ENCODE measurements at places on chromosomes 2 and 18.
A peak's percentile ranks its signal among the peaks of the same experiment; 100 is the strongest.

DNA sequence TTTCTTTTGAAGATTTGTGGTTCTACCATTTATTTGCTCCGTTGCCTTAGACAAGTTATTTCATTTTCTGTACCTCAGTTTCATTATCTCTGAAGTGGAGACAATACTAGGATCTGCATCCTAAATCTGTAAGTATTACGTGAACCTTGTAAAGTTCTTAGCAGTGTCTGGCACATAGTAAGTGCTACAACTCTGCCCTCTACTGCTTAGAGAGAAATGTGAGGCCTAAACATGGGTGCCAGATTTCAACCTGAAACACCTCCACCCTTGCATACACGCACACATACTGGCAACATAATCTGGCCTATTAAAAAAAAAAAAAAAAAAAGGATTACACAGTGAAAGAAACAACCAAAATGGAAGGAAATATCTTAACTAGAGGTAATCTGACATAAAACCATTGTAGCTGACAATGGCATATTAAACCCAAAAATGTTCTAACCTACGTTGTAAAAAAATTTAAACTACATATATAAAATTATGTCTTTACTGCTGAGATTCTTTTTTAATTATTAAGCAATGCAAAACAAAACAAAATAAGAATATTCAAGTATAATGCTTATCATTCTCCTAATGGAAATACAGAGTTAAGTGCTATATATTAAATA, 132.6 kb downstream of the MAP2 start:
- peak; percentile 65 for DNase-seq

DNA sequence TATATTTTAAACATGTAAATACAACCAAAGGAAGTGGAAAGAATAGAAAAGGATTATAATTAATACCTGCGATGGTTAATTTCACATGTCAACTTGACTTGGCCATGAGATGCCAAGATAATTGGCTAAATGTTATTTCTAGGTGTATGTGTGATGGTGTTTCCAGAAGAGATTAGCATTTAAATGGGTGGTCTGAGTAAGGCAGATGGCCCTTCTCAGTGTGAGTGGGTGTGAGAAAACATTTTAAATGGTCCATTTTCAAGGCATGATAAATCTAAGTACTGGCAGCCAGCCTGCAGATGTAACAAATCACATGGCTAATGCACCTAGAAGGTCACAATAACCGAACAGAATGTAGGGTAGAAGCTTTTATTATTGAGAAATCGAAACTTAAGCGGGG, 99.6 kb upstream of the CDH7 start:
- no peak for DNase-seq

GRCh38 chr2:1053786-1054185, 103.1 kb downstream of the SNTG2 start:
- no peak for DNase-seq

DNA sequence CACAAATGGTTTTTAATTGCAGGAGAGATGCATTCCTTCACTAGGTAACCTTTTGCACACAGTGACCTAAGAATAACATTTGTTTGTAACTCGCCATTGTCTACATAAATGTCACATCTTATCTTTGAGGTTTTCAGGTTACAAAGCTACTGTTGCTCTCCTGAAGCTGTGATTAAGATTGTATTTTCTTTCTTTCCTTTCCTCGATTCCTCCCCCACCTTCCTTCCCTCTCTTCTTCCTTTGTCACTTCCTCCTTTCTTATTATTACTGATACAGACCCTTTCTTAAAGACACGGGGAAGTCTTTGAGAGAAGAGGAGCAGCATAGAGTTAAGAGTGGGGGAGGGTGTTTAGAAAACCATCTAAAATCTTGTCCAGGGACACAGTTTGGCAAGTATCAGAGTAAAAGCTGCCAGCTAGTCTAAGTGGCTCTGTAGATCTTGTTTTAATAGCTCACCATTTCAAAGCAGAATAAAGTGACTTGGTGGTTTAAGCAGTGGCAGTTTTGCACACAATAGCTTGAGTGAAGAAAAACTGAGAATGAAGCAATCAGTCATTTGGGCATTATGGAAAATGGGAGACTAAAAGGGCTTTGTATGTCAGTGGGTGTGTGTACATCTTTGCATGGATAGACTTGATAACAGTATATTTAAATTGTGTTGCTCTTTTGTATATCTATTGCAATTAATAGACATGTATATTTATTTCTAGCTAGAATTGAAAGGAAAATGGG, 10.9 kb downstream of the CERS6 start:
- no peak for DNase-seq

- no peak for DNase-seq
Observed at GRCh38 chr18:12406371-12407111, 1.2 kb upstream of the PRELID3A start.

DNA sequence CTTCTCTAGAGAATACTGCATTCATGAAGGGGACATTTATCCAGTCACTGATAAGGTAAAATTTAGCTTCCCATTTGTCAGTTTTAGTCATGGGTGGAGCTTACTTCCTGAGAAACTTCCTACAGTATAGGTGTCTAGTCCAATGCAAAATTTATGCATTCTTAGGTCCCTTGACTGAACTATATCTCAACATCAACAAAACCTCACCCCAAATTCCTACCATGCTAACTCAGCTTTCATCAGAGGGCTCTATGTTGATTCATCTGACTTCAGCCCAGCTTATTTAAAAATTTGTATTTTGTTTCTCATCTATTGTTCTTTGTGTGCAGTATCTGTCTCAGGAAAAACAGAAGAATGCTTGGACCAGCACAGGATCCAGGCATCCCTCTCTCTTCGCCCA, 296.4 kb upstream of the ACVR2A start:
- no peak for DNase-seq

DNA sequence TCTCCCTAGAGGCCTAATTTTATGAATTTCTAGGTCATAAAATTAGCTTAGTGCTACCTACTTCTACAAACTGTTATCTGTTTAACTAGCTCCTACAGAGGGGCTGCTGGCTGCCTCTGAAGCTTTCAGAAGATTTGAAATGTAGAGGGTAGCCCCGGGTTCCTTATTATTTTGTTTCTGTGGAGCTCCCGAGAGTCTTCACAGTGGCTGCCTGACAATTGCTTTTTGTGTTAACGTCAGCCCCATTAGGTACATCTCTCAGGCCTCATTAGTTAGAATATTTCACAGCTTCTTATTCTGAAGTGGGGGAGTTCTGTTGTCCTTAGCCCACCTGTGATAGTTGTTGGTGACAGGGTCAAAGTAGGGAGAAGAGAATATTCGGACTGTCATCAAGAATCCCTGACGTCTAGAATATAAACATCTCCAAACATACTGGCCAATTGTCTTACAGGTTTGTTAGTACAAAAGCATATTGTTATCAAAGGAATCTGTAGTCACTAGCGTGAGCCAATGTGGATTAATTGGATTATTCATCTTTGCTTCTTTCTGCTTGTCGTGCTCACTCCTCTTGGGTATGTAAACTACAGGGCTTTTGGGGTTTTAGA, 77.5 kb downstream of the DIS3L2 start:
- DNase-seq = no peak

- no peak for DNase-seq
Observed at GRCh38 chr2:161150704-161151103, 9.5 kb upstream of the TANK start.

DNA sequence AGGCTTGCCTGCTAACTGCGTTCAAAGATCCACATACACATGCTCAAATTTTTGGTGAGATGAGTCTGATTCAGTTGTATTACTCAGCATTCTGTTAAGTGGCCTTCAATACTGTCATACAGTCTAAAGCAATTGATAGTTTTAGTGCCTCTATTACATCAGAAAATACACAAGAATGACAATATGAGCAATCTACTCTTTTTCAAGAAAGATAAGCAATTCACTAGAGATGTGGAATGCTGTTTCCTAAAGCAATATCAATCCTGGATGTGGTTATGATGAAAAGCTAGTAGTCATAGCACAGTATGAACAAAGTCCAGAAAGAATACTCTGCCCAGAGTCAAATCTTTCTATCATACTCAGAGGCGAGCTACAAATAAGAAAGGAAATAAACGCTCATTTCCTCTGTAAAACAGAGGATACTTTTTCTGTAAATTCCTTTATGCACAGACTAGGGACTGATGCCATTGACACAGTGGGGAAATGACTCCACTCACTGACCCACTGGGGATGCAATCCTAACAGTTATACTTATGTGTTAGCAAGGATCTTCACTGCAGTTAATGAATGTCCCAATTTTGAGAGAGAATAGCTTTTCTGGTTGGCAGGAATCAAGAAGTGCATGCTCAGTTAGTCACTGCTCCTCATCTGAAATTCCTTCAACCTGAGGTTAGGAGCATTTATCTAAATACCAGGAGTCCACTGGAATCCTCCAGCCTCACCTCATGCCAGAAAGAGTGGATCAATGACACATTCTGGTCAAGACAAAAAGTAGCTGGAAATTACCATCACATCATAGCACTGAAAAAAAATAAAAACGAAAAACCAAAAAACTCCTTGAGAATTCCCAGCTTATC, 83.3 kb downstream of the PDE11A start:
- DNase-seq = peak; percentile 68

DNA sequence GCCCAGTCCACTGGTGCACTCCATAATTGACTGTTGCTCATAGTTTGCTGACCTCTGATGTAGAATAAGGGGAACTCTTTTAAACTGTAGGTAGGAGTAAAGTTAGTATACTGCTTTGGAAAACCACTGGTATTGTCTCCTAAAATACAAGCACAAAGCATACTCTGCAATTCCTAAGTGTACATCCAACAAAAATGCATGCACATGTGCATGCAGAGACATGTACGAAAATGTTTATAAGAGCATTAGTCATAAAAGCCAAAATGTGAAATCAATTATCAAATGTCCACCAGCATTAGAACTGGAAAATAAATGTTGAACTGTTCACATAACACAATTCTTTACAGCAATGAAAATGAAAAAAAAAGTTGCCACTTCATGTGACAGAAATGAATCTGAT, 39.8 kb upstream of the DDX18 start:
- peak; percentile 1 for DNase-seq

DNA sequence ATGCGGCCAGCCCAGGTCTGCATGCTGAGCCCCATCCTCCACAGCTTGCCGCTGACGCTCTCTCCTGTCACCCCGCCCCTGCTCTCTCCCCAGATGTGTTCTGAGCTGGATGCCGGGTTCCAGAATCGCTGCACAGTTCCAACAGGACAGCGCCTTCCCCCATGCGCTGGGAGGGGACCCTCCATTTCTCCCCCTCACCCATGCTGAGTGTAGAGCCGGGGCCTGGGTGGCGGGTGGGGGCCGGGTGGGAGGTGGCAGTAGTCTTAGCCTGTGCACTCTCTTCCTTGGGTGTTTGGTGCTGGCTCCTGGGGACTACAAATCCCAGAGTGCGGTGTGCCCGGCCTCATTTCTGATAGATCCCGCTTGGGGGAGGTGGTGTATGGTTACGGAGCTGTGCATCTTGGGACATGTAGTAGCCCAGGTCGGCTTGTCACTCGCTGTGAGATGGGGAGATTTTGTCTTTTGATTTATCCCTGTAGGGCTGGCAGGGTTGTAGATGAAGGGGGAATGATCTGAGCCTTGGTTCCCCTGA, 6.8 kb downstream of the DNAJB2 start:
- peak; percentile 58 for DNase-seq

DNA sequence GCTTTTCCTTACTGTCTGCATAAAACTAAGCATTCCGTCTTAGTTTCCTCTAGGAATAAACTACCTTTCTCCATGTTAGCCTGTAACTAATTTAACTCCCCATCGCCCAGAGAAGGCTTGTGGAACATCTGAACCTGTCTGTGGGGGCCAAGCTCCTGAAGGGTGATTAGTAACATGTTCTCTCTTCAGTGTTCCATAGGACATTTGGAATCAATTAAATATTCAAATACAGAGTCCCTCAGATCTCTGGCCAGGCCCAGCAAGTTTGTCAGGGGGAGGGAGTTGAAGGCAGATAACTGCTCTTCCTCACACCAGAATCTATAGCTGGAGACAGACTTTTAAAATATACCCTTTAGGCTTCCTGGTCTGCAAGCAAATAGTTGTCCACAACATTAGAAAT, 8.8 kb downstream of the RDH14 start:
- no peak for DNase-seq

DNA sequence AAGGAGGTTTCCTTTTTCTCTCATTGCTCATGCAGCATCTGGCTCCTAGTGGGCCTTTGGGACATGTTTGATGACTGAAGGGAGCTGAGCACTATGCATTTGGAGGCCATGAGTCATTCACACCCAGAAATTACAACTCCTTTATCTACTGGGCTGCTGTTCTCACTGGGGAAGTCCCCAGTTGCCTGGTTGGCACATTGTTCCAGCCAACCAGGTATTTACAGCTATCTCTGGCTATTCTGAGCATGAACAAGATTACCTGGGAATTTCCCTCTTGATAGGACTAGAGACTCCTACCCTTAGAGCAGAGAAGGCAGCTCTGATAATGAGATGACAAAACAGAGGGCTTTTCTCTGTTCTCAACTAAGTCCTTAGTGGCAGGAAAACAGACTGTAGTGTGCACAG, 206.5 kb downstream of the SETBP1 start:
- DNase-seq = peak; percentile 61

GRCh38 chr2:31107591-31108300, 30.5 kb downstream of the GALNT14 start:
- peak; percentile 18 for DNase-seq

DNA sequence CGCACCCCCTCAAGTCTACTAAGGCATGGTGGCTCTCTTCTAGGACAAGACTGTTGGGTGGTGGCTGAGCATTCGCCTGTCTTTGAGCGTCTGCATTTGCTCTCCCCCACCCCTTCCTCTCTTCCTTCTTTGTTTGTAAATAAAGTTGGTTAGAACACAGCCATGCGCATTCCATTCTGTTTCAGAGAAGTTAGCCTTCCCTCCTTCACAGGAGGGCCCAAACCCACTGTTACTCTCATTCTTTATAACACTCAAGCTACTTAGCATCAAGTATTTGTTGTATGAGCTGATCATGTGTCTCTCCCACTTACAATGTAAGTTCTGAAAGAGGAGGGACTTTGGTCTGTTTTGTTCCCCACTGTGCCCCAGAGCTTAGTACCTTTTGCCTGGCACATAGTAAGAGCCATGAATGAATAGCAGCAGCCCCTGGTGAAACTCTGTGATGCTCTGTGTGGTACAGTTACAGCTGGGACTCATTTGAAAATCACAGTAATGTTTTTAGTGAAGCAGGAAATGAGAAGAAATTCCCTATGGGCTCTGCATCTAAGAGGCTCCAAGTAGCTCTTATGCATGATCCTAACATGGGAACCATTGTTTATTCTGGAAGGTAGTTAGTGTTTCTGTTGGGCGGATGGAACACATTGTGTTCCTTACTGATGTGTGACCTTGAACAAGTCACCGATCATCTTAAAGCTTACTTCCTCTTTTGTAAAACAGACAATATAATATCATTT, 7.7 kb downstream of the MGAT5 start:
- DNase-seq = peak; percentile 39

DNA sequence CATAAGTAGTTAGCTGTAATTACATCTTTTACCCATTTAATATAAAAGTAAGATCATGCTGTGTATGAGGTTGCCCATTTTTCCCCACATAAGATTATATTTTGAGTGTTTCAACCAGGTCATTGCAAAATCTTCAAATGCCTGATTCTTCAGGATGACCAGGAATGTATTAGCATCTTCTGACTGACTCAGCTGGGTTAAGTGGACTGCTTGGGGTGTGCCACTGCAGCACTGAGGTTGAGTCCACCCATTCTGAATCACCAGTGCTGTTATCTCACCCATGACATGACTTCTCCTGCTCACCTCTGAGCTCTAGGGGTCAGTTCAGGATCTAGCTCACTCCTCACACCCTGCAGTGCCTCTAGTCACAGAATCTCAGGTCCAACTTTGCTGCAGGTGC, 576.7 kb upstream of the ZEB2 start:
- peak; percentile 92 for DNase-seq

- no peak for DNase-seq
Observed at GRCh38 chr2:41602341-41602740, 445.5 kb upstream of the PKDCC start.

GRCh38 chr2:212194396-212194795, 344.2 kb downstream of the ERBB4 start:
- DNase-seq = no peak
